ENCODE measurements at places on chromosomes 6 and 20.

- no peak for DNase-seq
Observed at GRCh38 chr6:54291146-54291545, 17.1 kb upstream of the TINAG start.

DNA sequence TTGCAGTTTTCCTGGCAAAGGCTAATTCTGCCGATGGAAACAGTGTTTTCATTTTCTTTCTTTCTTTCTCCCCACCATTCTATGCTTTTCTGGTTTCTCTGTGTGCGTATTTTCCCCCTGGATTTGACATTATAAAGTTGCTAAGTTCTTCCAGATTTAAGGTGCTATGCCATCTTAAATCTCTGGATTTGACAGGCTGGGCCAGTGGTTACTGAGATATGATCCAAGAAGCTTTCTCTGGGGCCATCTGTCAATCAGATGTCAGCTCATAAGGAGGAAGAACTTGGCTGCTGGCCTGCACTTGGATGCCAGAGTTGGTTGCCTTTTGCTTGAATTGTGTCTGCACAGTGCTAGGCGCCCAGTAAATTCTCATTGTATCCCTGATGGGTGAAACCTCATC is 39.7 kb downstream of the SLC2A10 start:
- no peak for DNase-seq

GRCh38 chr20:38278763-38279162 is 18.2 kb upstream of the KIAA1755 start:
- no peak for DNase-seq

DNA sequence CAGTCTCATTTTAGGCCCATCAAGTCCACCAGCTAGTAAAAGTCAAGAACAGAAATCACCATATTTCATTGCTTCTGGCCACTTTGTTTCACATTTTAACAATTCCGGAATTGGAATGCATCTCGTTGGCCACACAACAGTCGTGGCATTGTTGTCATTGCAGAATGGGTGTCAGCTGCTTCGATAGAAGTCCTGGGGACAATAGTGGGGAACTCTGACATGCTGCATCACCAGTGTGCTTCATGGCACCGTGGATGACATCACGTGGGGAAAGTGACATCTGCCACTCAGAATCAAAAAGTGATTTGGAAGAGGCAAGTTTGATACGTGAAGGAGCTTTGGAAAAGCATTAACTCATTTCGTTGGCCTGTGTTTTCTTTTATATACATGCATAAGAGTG is 43.8 kb upstream of the XRN2 start:
- DNase-seq, result no peak

DNA sequence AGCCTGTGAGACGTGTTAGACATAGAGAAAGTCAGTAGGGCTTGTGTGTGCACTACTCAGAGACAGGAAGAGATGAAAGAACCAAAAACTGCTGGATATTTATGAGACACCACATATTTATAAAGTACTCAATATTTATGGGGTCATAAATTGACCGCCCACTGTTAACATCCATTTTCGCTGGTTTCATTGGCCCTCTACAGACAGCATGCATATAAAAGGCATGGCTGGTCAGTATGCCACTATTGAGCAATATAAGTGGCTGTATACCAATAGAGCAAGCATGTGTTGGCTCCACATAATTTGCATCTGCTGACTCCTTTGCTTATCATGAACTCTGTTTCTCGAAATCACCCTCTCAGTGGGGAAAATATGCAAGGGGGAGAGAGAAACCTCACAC is 110.3 kb upstream of the BTN3A2 start:
- no peak for DNase-seq

DNA sequence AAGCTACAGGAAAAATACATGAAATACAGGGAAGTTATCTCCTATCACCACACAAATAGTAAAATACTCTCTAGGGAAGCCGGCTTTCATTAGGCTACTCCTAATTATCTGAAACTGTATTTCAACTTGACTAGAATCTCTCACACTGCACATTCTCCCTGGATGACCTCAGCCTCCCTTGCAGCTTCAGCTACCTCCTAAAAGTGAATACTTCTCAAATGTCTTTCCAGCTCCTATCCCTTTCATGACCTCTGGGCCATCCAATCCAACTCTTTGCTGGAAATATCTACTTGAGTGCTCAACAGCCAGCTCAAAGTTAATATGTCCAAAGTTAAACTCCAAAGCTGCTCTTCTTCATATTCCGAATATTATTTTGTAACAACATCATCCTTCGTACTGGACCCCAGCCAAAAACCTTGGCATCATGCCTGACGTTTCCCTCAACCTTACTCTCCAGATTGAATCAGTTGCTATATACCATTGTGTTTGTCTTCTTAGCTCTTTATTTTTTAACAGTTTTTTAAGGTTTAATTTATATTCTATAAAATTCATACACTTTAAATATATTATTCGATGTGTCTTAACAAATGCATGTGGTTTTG is 29.4 kb upstream of the KIF6 start:
- no peak for DNase-seq

DNA sequence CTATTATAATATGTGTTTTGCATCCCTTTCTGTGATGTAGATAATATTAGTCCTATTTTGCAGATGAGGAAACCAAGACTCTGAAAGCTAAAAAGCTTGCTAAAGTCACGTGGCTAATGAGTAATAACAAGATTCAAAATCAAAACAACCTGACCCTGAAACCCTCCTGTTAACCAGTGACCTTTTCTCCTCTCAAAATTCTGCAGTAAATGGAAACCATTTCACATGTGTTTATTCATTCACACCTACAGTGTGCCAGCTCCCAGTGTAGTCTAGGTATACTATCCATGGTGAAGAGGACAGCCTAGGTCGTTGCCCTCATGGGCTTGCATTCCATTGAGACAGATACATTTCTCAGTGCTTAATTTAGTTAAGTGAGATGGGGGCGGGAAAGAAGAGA is 30.6 kb upstream of the PHACTR2 start:
- DNase-seq, result no peak

DNA sequence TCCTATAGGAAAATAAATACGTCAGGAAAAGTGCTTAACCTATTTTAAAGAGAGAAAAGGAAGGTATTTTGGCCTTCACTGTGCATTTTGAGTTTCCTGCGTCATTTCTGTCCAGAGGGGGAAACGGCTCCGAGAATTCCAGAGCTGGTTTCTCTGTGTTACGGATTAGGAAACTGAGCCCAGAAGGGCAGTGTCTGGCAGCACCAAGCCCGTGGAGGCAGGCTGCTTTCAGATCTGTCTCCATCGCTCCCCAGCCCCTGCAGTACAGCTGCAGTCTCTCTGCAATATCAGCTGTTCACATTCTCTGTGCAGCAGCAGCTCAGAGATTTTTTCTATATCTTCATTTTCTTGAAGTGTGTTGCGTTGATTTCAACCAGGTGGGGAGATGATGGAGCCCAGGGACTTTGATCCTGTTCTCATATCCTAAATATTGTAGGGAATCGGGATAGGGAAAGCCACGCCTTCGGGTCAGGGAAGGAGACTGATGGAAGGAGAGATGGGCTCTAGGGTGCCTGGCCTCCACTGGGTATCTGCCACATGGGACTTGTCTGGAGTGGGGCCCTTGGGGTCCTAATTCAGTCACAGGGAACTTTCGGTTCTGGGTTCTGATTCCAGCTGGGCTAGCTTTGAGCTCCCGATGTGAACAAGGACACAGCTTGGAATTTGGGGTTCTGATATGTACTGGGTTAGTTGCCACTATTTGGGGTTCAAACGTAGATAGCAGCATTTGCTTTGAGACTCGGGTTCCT is 2.8 kb downstream of the ANKRD60 start:
- DNase-seq, result no peak

GRCh38 chr6:134706806-134707205 is 243.1 kb downstream of the ALDH8A1 start:
- DNase-seq, result no peak

DNA sequence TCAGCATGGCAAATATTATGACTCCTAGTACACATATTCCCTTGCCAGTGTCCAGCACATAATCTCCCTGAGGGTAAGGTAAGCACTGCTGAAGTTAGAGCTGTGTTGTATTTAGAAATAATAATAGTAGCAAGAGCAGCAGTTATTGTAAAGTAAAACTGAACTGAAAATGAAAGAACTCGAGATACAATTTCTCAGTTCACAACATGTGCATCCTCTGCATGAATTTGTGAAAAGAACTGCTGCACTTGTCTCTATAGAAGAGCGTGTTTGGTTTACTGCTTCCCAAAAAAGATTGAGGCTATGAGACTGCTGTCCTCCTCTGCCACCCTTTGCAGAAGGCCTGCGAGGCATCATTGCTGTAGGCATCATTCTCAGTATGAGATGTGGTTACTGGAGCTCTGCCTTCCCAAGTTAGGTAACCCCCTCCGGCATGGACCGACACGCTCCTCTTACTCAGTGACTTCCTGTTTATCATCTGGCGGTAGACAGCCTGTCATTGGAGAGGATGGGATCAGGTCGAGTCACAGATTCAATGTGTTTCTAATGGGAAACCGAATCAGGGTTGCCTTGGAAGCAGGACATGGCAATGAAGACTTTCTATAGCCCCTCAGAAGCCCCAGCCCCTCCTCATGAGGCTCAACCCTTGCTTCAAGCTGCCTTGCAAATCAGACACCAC is 48.1 kb downstream of the SLC24A3 start:
- DNase-seq, result no peak

- DNase-seq, result no peak
Observed at GRCh38 chr6:5119090-5119951, 34.2 kb downstream of the PPP1R3G start.

DNA sequence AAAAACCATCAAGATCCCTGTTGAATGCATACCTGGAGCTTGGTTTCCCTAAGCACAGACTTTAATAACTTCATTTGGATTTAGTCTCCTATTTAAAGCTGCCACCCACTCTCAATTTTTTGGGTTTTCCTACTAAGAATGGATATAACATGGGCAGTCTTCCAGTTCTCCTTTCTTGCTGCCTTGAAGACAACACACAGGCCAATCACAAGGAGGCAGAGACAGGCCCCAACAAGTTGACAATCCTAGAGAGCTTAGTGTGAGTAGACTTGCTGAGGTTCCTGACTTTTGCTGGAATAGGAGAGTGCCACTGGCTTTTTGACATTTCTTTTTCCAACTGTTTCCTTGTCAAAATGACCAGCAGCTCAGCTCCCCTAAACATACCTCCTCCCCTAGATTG is 112.3 kb upstream of the ESR1 start:
- no peak for DNase-seq

GRCh38 chr20:4546342-4546741 is 175.4 kb upstream of the PRND start:
- DNase-seq, result no peak

DNA sequence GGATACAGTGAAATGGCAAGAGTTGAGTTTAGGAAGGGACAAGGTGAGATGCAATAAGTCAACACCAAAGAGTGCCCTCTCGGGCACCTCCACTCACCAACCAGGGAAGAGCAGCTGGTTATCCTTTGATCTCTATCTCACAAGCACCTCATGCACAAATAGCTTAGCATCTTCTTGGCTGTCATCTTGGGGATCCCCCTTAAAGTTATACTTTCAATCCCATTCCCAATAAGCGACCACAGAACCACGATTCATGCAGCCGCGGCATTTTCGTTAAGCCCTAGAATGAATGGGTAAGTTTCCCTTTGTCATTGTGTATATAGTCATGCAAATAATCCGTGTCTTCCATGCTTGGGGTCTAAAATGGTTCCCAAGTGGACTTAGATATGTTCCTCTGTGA is 73.5 kb downstream of the ADTRP start:
- DNase-seq, result no peak

- peak; percentile 66 for DNase-seq
Observed at GRCh38 chr6:57173056-57173885, 1.1 kb downstream of the BAG2 start.

GRCh38 chr20:62239278-62239879 is 1.1 kb downstream of the OSBPL2 start:
- DNase-seq, result no peak

DNA sequence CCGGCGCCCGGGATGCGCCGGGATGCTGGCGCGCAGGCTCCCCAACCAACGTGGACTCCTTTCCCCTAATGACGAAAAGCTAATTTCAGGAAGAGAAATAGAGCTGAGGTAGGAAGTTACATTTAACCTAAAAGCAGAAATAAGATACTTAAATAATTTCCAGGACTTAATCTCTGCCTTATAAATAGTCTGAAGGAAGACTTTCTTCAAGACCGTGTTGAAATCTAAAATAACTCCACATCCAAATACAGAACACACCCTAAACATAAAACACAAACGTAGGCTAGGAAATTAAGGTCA is 1.3 kb downstream of the ASF1A start:
- no peak for DNase-seq

- no peak for DNase-seq
Observed at GRCh38 chr6:169404828-169405227, 151.2 kb upstream of the THBS2 start.
